ENCODE measurements at places on chromosomes 3 and 15.

- peak; percentile 19 for DNase-seq
These were observed 80.7 kb downstream of the NR1I2 start for GRCh38 chr3:119862616-119863015.

- DNase-seq, result no peak
These were observed 22.2 kb upstream of the ADCY5 start for GRCh38 chr3:123471106-123471505.

- DNase-seq, result no peak
These were observed 388.1 kb upstream of the ROBO2 start for GRCh38 chr3:76651784-76652183.

DNA sequence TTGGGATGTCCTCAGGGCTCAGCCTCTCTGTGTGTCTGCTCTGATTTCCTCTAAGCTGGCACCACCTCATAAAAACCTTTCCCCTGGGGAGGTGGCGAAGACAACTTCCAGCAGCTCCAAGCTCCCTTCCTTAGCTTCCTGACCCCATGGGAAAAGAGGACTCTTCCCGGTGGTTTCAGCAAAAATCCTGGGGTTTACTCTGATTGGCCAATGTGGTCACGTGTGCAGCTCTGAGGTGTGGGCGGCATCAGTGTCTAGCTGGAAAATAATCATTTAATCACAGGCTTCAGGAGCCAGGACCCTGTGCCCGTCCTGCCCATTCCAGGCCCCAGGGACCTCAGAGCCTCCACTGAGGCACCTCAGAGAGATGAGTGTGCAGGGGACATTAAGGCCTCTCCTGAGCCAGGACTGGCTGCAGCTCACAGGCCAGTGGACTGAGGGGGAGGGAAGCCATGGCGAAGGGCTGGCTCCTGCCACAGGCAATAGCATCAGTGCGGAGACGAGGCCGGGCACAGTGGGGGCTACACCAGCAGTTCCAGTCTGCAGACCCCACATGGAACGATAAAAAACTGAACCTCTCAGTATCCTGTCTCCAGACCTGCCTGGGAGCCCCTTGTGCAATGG, 104.1 kb downstream of the TPRA1 start:
- no peak for DNase-seq

DNA sequence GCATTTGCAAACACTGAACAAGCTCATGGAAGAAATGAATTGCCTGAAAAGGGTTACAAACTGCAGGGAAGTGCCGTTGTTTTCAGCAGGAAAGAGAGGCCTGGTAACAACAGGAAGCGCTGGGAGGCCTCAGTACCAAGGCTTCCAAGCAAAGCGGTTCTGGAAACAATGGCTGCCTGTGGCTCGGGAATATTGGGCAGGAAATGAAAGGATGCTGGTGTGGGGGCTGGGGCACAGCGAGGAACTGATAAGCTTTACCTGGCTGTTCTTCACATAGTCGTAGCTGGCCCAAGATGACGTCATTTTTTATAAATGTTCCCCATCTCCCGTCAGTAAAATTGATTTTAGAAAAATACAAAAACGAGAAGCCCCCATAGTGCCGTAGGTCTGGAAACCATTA, 55.9 kb downstream of the ARHGAP31 start:
- DNase-seq, result no peak

GRCh38 chr3:156273111-156273694, 152.8 kb downstream of the KCNAB1 start:
- no peak for DNase-seq

GRCh38 chr3:8494327-8494726, 7.3 kb upstream of the LMCD1 start:
- DNase-seq, result no peak

- no peak for DNase-seq
These were observed 65.6 kb upstream of the MYZAP start for GRCh38 chr15:57526076-57526475.
